ENCODE measurements at places on chromosomes 16 and 17. TPM values are rescaled to one million over a fixed set of nuclear protein-coding genes. Genes with fewer than 3 reads are reported as not detected.

DDX28 gene
- 13.0 TPM for total RNA-seq

KRT35 gene
- total RNA-seq, result not detected

SRL gene
- total RNA-seq, result not detected

TSPOAP1 gene
- total RNA-seq, result 14.0 TPM

TMEM132E gene
- total RNA-seq, result 0.06 TPM

HAPSTR1 gene
- total RNA-seq, result 37.3 TPM

SLC39A11 gene
- 57.6 TPM for total RNA-seq

KRTAP4-3 gene
- not detected for total RNA-seq

C16orf89 gene
- total RNA-seq, result 171 TPM

CTRL gene
- total RNA-seq, result 2.7 TPM

HOXB7 gene
- 2.1 TPM for total RNA-seq

KRTAP1-1 gene
- total RNA-seq, result not detected

ANKFY1 gene
- total RNA-seq, result 92.2 TPM

NPIPB13 gene
- 7.0 TPM for total RNA-seq

ATXN2L gene
- total RNA-seq, result 183 TPM

SHMT1 gene
- total RNA-seq, result 44.6 TPM

AHSP gene
- total RNA-seq, result not detected

PRAC1 gene
- not detected for total RNA-seq

SHBG gene
- 0.34 TPM for total RNA-seq

MT3 gene
- total RNA-seq, result not detected

ZFP3 gene
- 9.7 TPM for total RNA-seq

KRT20 gene
- total RNA-seq, result not detected

DNAAF1 gene
- total RNA-seq, result 58.7 TPM

CNTNAP1 gene
- 1.7 TPM for total RNA-seq

PTGES3L gene
- 0.11 TPM for total RNA-seq

QRICH2 gene
- 9.4 TPM for total RNA-seq

WBP2 gene
- total RNA-seq, result 183 TPM

PERCC1 gene
- total RNA-seq, result 2.2 TPM

CRYBA1 gene
- total RNA-seq, result not detected

HBQ1 gene
- total RNA-seq, result not detected

TBC1D10B gene
- 41.0 TPM for total RNA-seq

GNGT2 gene
- total RNA-seq, result 2.9 TPM

G6PC1 gene
- total RNA-seq, result not detected
